ENCODE measurements at places on chromosomes 6 and 20. TPM values are rescaled to one million over a fixed set of nuclear protein-coding genes. Genes with fewer than 3 reads are reported as not detected.

Gene PARD6B
- total RNA-seq, result 2.8 TPM

Gene TCP11
- not detected for total RNA-seq

Gene TNNC2
- total RNA-seq, result not detected

Gene SLC35D3
- not detected for total RNA-seq

Gene SLC2A10
- total RNA-seq, result 49.0 TPM

Gene EIF6
- total RNA-seq, result 46.2 TPM

Gene OLIG3
- total RNA-seq, result not detected

All from thoracic aorta (tissue), 2 donors.